ENCODE measurements at places on chromosomes 4 and X. TPM values are rescaled to one million over a fixed set of nuclear protein-coding genes. Genes with fewer than 3 reads are reported as not detected.

GRCh38 chr4:26237916-26238315 lies 82.9 kb upstream of the RBPJ start:
- DNase-seq = no peak

DNA sequence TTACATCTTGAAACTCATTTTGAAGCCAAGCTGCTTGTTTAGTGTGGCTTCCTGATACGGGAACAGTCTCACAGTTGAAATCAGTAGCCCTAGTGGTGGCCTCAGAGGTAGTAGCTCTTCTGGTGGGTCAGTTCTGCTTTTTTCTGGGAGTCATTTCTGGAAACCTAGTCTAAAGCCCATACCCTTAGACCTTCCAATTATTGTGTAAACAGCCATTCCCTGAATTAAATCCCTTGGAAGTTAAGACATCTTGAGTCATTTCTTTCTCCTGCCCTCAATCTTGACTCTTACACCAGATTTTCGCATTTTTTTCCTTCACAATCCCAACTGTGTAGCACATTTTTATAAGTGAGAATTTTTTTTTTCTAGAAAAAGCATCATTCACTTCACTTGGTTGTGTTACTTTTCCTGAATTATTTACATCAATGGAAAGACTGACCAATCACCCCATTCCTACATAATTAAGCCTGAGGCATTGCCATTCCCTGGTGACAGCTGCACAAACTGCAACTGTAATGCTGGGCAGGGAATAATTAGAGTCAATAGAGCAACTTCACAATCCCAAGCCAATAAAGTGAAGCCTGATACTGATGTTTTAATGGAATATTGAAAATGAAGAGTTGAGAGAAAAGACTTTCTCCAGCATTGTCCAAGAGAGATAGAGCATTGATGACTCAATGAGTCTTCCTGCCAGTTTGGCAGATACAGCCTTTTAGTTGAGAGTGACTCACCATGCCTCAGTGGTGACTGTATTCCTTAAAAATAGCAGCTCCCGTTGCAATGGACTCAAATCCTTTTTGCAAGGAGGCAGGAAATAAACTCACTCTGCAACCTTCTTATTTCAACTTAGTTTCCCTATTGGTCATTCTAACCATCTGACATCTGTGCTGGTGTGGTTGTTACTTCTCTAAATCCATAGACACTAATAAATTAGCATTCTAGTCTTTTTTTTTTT lies 13.0 kb upstream of the SEPSECS start:
- DNase-seq = peak; percentile 77

GRCh38 chr4:139300431-139301112 lies 733 bp upstream of the NAA15 start:
- DNase-seq = no peak

DNA sequence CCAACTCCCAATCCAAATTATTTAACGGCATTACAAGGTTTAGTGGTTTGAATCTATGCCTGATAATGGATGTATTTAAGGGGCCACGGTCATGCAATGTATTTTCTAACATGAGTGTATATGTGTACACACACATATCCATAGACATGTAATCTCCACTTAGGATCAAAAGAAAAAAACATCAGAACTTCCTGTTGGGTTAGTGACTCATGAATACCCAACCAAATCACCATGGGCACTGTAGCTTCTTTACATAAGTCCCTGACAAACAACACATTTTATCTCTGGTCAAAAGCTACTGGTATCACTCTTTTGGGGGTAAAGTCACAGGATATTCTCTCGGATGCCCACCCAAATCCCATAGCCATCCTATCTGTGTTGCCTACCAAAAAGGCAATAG lies 36.5 kb upstream of the TFDP3 start:
- DNase-seq = no peak

DNA sequence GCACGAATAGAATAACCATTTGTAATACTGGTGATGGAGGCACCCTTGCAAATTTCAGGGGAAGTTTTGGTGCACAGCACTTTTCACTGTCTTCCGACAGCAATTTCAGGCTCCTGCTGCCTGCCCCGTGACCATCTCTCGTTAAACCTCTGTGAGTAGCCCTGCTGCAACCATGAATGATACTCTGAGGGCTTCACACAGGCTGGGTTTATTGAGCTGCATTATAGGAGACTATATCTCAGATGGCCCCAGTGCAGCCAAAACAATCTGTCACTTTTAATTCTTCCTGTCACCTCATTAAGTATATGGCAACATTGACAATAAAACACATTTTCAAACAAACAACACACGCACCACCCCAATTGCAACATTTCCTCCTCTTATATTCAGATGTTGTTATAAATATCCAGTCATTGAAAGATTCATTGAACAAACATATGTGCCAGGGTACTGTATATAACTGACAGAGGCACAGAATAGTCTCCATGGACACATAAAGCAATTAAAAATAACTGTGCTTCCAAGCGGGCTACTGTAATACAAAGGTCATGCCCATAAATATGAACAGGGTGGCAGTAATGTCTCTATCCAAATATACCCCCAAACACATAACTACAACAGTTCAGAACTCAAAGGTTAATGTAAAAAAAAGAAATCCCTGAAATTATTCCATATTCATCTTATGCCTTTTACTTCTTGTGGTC lies 477.0 kb downstream of the GBA3 start:
- DNase-seq = no peak

GRCh38 chrX:148380650-148381561 lies 119.5 kb upstream of the AFF2 start:
- no peak for DNase-seq

PABPC4L gene
- total RNA-seq = 8.2 TPM

H2BW2 gene
- total RNA-seq = not detected

SFRP2 gene
- 94.7 TPM for total RNA-seq
